ENCODE measurements at places on chromosomes 4 and X.

DNA sequence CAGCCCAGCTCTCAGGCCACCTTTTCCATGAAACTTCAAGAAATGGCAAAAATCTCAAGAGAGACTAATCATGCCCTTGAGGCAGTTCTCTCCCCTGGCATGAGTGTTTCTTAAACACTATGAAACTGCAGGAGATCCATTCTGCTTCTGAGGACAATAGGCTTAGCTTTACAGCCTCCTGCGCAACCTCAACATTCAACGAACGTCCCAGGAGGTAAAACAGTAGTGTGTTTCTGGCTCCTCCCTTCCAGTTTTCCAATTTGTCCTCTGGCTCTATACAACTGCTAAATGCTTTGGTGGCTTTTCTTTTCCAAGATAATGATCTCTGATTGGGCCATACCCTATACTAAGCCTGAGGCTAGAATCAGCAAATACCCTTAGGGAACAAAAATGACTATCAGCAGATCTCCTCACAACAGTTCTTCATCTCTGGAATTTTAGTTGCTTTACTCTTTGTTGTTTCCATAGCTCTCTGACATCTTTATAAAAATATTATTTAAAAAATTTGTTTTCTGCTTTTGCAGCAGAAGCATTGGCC lies 87.0 kb upstream of the FAT1 start:
- no peak for DNase-seq

- DNase-seq, result no peak
Observed at GRCh38 chrX:75603833-75604232, 81.0 kb upstream of the ZDHHC15 start.

- DNase-seq, result no peak
Observed at GRCh38 chr4:78155616-78156105, 98.5 kb downstream of the FRAS1 start.

- DNase-seq, result no peak
Observed at GRCh38 chr4:61786211-61786610, 586.1 kb downstream of the ADGRL3 start.

- no peak for DNase-seq
Observed at GRCh38 chr4:35447474-35447873, 796.8 kb downstream of the ARAP2 start.

GRCh38 chrX:5780821-5781220 lies 447.8 kb downstream of the NLGN4X start:
- DNase-seq, result no peak

GRCh38 chrX:120408168-120408567 lies 46.3 kb downstream of the ATP1B4 start:
- no peak for DNase-seq

DNA sequence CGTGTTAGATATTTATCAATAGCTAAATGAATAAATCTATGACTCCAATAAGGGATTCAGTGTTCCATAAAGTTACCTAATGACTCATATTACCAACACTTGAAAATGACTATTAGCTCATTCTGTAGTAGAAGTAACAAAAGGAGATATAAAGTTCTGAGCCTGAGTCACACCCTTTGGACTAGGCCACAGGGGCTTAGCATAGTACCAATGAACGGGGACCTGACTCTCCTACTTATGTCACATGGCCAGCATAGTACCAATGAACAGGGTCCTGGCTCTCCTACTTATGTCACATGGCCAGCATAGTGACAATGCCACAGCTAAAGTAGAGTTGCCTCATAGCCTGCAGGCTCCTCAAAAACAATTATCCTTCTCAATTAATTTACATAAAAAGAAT lies 43.7 kb downstream of the MAGEB16 start:
- no peak for DNase-seq

Measured in left forelimb (tissue), 1 donor.